ENCODE measurements at places on chromosomes 1 and 21.

- DNase-seq = no peak
These were observed 73.7 kb downstream of the SLC16A1 start for GRCh38 chr1:112882271-112882744.

DNA sequence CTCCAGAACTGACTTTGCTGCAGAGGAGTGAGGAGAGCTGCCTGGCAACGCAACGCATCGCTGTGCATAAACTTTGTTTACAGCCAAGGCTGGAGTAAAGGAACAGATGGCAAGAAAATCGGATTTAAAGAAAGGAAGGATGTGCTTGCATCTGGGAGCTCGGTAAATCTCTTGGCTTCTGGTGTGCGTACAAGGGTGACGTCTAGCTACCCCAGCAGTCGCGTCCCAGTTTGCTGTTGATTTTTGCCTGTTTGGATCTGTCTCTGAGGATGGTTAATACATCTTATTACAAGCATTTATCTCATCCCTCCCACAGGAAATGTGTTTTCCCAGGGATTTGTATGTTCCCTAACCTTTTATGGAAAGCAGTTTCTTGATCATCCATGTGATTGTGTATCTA is 73.3 kb upstream of the RALGPS2 start:
- DNase-seq = no peak

DNA sequence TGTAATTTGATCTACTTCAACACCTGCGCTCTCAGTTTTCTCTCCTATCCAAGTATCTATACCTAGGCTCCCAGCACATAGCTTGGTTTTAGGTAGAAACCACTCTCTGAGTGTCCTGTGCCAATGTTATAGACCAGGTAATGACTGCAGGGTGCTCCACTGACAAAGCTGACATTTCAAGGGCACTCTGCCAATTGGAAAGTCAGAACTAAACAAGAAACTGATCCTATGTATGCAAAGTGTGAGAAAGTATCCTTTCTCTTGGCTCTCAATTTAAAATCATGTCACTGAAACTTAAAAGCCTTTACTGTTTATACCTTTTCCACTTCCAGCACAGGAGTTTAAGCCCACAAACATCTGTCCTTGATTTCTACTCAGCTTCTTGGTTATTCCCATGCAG is 45.0 kb upstream of the AIM2 start:
- no peak for DNase-seq

DNA sequence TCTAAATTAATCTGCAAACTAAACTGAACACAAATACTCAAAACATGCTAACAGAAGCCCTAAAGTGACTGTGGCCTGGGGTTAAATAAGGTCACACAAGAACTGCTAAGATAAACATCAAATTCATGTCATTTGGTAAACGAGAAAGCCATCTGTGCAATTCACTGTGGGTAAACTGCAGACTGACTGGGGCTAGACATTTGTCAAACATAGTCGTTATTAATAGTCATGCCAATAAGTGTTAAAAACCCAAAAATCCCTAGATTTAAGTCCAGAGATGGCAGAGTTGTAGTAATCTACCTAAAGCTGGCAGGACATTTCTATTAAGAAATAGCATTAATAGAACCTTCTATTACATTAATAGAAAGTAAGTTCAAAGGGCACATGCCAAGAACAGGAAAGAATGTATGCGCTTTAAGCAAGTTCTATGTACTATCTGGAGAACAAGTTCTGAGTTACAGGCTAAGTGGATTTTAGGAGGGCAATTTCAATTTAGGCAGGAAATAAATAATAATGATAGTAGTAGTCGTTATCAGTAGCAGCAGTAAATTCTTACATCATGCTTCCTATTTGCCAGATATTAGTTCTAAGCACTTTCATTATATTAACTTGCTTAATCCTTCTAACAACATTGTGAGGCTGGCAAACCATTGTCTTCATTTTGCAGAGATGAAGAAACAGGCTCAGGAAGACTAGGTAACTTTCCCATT is 8.6 kb downstream of the EDEM3 start:
- no peak for DNase-seq

DNA sequence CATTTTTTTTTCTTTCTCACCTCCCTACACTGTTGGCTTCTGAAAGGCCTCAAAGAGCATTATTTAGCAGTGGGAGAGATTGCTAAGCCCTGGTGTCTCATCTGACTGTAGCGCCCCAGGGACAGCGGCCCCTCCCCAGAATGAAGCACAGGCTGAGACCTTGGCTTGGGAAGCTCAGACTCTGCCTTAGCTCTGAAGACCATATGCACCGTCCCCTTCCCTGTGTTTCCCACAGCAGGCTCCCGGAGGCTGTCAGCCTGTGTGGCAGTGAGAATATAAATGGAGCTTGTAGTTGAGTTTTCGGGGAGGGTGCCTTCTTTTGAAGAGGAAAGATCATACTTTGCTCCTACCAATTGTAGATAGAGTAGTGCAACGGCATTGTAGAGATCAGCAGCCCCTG is 25.3 kb downstream of the SMYD2 start:
- DNase-seq = no peak

DNA sequence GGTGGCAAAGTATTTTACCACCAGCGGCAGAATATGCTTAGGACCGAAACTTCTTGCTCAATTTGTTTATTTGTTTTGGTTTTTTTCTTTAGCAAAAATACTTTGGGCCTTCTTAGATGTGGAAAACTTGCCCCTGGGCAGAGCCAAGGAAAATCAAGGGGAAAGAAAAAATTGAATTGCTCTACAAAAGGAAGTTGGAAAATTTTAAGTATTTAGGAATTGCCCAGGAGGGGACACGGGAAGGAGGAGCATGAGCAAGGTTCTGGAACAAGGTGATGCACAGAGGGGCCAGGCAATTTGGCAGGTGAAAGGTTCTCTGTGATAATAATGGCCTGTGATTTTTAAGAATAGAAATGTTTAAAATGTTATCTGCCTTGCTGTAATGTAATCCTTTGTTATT is 28.6 kb downstream of the SGIP1 start:
- no peak for DNase-seq

DNA sequence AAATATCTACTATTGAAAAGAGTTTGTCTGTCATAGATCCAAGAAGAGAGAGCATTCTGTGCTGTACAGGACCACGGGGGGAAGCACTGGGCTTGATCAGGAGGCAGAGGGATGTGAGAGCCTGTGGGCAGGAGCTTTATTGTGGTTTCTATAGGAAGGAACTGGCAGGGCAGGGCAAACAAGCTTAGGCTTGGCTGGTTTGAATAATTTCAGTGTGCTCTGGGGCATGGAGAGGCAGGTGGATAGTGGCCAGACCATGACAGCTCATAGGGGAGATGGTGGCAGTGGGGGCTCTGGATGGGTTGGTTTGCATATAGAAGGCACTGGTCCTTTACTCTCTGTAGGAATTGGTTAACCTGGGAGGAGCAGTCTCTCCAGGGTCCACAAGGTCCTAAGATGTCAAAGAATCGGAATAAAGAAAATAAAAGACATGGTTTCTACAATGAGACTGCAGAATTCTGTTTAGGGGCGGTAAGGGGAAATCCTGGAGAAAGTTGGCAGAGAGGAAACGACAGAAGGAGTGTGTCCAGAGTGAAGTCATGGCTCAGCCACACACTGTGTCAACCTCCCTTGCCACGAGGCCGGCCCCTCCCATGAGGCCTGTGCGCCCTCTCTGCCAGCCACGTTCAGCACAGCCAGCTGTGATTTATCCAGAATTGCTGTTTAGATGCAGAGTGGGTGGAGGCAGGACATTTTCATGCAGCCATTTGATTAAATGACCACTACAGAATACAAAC is 81.7 kb upstream of the PGBD5 start:
- peak; percentile 46 for DNase-seq

GRCh38 chr1:165960136-165960535 is 132.7 kb downstream of the UCK2 start:
- DNase-seq = peak; percentile 56

GRCh38 chr1:53026254-53026653 is 35.8 kb upstream of the PODN start:
- no peak for DNase-seq

- no peak for DNase-seq
These were observed 15.5 kb upstream of the TSPEAR start for GRCh38 chr21:44726826-44727225.

DNA sequence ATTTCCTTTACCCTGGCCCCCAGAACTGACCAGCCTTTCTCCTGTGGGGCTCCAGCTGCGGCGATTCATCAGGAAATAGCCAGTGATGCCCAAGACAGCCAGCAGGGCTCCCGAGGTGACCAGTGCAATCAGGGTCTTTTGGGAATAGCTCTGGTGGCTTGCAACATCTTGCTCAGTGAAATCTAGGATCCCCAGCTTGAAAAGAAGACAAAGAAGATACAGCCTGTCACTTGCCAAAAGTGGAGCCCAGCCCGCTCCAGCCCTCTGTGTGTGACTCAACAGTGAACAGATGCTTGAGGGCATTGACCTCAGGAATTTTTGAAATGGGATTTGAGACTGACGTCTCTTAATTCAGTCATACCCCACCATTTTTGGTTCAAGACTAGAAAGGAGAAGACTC is 22.3 kb downstream of the CD34 start:
- DNase-seq = peak; percentile 89

DNA sequence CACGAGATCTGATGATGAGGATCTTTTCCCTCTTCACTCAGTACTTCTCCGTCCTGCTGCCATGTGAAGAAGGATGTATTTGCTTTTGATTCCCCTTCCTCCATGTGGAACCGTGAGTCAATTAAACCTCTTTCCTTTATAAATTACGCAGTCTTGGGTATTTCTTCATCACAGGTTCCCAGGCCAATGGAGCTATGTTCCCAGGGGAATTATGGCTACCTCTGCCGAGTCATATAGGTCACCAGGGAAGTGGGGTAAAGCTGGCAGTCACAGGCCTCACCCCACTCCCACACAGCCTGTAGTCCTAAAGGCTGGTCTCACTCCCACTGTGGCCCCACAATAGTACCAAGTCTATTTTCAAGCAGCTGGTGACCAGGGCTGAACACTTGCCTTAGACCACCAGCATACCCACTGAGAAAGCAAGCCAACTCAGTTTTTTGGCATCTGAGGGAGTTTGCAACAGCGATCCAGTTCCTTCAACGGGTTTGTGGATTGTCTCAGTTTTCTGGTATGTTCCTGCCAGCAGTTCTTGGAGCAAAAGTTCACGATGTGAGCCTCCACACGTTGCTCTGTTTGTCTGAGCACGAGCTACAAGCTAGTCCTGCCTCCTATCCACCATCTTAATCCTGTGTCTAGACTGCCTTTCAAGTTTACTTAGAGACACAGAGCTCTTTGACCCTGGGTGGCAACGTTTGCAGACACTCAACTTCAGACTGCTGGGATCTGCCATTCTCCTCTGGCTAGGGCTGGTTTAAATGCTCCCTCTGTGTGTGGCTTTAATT is 104.5 kb downstream of the CENPF start:
- peak; percentile 78 for DNase-seq

- DNase-seq = no peak
These were observed 579.2 kb downstream of the PTPRC start for GRCh38 chr1:199218065-199218464.

DNA sequence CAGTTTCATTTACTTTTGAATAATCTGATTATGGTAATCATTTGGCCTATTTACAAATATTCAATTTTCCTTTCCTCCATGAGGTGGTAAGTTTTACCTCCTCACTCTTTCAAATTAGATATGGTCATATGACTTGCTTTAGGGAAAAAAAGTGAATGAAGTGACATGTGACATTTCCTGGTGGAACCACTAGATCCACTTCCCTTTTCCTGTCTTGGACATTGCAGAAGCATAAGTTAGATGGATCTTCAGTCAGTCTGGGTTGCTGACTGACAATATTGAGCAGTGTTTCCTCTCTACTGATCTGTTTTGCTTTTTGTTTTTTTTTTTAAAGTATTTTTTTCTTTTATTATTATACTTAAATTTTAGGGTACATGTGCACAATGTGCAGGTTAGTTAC is 481.1 kb upstream of the PTBP2 start:
- no peak for DNase-seq

DNA sequence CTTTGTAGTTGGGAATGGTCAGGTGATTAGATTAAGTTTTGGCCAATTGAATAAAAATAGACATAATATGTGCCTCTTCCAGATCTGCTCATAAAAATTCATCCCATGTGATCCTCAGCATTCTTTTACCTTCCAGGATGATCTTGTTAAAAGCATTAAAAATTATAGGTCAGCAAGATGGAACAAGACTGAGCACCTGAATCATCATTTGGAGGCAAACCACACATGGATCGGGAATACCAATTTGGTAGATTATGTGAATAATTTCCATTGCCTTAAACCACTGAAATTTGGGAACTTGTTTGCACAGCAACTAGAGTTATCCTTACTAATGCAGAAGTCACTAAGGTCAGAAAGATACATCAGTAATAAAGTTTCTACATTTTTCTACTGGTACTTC is 681.4 kb upstream of the ADGRL2 start:
- no peak for DNase-seq

GRCh38 chr1:15413563-15414444 is 4.1 kb downstream of the EFHD2 start:
- DNase-seq = no peak

DNA sequence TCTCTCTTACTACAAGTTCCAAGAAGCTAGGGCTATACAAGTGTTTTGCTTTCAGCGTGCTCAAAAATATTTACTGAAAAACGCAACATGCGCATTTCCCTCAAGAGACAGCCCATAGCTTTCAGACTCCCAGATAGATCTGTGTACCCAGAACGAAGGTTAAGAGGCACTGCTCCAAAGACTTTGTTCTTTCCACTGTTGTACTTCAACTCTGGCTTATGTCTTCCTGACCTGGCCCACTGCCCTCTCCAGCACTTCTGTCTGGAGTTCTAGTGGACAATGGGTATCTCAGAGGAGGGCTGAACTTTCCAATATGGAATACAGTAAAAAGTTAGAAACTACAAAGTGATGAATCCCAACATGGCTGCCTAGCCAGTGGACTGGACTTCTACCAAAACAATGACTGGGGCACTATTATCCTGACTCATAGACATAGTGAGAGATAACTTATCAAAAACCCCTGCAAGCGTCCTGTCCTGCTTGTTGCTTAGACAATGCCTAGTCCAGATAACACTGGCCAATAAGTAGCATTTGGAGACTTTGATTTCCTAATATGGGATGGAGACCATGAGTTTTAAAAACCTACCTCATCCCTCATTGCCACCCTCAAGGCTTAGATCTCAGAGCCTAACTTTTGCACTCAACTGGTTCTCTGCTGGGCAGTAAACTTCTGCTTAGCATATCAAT is 8.8 kb upstream of the ADAR start:
- DNase-seq = no peak
